NCI-H2029 (cell line): ENCODE measurements at places on chromosomes 1 and 21.
A peak's percentile ranks its signal among the peaks of the same experiment; 100 is the strongest.

GRCh38 chr1:204464187-204464631, 30.4 kb downstream of the PIK3C2B start:
- DNase-seq = no peak

- no peak for DNase-seq
Measured at GRCh38 chr21:37341254-37341960, 25.2 kb upstream of the DYRK1A start.

DNA sequence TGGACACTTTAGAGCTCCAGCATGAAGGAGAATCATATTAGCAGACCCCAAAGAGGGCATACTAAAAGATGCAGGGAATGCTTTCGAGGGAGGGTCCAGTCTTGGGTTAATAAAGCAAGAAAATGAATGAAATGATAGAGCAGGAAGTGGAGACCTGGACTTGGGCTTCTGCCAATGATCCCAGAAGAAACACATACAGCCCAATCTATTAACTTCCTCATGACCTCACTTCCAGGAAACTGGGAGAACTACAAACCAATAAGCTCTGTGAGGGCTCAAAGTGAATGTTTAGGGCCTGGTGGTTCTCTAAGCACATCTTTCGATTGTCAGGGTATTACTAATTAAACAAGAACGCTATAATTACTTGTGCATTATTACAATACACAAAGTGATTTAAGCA, 53.6 kb upstream of the SSX2IP start:
- DNase-seq = no peak

DNA sequence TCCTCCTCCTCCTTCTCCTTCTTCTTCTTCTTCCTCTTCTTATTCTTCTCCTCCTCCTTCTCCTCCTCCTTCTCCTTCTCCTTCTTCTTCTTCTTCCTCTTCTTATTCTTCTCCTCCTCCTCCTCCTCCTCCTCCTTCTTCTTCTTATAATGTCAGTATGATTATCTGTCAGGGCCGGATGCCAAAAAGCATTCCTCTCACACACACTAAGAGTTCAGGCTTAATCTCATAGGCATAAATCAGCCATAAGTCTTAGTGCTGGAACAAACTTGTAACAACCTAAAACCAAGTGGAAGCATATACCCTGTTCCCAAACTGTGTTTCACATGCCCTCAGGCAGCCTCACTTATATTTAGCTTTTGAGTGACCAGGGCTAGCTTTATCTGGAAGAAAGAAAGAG, 240.3 kb downstream of the LMX1A start:
- no peak for DNase-seq

DNA sequence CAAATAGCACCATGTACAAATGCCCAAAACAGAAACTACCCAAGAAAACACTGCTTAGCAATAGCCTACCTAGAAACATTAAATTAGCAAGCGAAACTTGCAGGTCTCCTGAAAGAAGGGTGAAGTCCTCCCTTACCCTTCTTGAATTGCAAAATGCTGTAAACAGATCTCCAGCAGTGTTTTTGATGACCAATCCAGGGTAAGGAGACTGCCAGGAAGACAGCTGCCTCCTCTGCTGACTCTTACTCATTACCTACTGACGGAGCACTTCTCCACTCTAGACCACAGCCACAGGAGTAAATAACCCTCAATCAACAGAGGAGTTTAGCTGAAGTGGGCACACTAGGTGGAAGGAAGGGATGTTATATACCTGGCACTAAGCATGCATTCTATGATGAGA, 32.2 kb upstream of the GADD45A start:
- DNase-seq = peak; percentile 80

GRCh38 chr1:170872663-170873062, 62.7 kb upstream of the MROH9 start:
- no peak for DNase-seq

DNA sequence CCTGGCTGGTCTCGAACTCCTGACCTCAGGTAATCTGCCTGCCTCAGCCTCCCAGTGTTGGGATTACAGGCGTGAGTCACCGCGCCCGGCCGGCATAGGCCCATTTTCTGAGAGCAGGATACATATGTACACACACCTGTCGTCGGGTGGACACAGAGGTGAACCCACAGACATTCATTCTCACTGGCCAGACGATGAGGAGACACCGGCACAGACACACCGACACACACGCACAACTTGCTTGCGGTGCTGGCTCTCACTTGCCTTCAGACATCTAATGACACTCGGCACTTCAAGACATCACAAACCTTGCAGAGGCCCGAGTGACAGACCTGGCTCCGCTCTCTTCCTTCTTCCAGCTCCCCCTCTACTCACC, 579 bp downstream of the PTCH2 start:
- DNase-seq = no peak

GRCh38 chr1:3121401-3122210, 52.6 kb downstream of the PRDM16 start:
- no peak for DNase-seq

DNA sequence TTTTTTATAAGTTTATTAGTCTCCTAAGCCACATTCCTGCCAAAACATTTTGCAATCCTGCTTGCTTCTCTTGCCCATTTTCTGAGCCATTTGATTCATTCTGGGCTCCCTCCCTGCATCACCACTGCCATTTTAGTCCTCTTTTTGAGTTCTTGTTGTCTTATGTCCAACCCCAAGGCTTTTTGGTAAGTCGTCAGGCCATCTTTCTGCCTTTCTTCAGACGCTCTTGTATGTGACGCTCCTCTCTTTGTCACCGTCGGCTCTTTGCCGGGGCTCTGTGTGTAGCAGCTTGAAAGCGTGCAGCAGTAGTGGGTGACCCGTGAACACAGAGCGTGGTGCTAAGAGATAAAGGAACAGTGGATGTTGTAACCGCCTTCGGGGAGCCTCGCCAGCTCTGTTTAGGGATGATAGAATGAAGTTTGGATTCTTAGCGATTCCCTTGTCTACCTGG, 14.6 kb downstream of the HUNK start:
- DNase-seq = no peak

GRCh38 chr1:245440922-245441321, 286.1 kb downstream of the KIF26B start:
- no peak for DNase-seq

DNA sequence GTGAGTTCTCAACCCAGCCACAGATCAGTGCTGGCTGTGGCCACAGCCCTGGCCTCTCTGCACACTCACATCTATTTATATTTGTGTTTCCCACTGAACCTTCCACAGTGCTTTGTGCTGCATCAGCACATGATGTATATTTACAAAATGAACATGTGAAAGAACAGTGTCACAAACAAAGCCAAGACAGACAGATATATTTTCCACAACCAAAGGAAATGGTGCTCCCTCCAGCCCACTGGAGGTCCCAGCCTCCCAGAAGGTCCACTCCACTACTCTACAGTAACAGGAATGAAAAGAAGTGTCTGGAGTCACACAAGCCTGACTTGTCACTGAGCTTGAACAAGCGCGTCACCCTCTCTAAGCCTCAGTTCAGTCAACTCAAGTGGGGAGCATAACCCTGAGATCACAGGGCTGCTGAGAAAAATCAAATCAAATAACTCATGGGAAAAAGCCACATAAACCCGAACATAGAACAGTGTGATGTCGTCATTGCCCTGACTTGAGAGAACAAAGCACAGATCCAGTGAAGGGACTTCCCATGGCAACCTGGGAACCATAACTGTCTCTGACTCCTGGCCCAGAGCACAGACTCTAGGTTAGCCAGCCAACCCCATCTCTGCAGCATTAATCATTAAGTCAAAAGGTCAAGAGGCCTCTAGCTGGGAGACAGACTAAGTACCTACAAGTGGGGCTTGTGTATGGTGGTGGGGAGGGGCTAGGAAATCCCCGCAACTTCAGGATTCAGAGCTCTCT, 121.2 kb downstream of the TRABD2B start:
- peak; percentile 92 for DNase-seq

DNA sequence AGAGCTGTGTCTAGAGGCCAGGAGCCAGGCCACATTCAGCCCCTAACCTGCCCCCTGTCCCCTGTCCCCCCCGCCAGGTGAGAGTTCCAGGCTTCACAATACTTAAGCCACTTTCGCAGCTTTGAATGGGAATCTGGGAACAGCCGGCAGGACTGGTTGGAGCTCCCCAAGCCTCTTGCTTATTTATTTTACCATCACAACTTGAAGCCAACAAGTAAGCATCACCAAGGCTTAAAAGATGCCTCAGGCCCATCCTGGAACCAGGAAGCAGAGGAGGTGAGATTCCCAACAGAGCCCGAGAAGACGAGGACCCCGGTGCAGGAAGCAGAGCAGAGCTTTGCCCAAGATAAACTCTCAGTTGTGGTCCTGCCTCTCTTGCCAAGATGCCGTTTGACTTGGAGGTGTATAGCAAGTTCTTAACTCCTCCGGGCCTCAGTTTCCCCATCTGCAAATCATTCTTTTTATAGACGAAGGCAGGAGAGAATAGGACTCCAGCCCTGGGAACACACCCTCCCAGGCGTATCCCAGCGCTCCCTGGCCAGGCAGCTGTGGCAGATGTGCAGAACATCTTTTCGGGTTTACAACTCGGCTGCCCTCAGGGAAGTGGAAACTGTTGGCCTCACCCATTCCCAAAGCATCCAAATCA, 66.8 kb upstream of the SLC25A33 start:
- no peak for DNase-seq

- no peak for DNase-seq
Measured at GRCh38 chr1:209062863-209063262, 520.7 kb upstream of the CAMK1G start.

- no peak for DNase-seq
Measured at GRCh38 chr1:178461104-178461503, 35.7 kb downstream of the CLEC20A start.

- no peak for DNase-seq
Measured at GRCh38 chr1:110645211-110645610, 29.5 kb downstream of the KCNA3 start.

GRCh38 chr1:201021630-201022492, 1.7 kb downstream of the KIF21B start:
- no peak for DNase-seq

- no peak for DNase-seq
Measured at GRCh38 chr1:2197707-2198165, 3.2 kb upstream of the FAAP20 start.

DNA sequence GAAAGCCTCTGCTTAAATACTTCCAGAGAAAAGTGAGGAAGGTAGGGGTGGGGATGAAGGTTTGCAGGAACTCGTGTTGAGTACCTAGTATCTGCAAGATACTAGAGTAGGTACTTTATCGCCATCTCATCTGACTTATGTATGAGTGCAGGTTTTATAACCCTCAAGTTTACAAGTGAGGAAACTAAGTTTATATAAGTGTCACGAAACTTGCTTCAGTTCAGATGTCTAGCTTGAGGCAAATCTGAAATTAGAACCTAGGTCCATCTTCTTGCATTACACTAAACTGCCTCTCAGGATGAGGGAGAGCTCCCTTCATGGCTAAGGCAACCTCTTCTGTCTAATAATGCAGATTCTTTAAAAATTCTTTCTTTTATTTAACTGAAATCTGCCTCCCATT, 43.5 kb downstream of the NFIA start:
- DNase-seq = no peak

GRCh38 chr1:46171351-46171750, 3.5 kb upstream of the TSPAN1 start:
- no peak for DNase-seq

DNA sequence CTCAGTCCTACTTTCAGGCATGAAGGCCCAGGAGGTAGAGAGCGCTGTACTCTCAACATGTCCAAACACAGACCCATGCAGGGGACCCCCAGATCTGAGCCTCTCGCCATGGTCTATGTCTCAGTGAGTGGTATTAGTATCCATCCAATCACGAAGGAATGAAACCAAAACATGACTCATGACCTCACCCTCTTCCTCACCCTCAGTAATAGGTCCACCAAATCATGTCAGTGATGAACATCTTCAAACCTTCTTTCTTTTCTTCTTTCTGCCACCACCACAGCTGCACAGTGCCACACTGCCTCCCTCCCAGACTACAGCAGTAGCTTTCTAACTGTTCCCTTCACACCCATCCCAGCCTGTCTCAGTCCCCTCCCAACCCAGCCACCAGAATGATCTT, 16.8 kb downstream of the C1orf116 start:
- no peak for DNase-seq

DNA sequence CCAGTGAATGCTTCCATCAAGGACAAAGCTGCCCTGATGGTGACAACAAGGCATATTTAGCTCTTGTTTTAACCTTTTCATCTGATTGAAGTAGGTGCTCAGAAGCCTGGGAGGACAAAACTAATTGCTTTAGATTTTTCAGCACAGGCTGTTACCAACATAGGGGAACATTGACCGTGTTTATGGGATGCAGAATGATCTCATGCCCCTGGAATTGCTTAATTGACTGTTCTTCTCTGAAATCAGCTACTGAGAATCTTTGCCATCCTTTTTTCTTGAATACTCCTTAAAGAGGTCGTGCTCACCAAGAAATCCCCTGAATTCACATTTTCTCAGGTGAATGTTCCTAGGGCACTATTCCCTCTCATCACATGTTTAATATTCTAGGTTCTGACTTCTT, 95.9 kb upstream of the CCDC190 start:
- DNase-seq = no peak

DNA sequence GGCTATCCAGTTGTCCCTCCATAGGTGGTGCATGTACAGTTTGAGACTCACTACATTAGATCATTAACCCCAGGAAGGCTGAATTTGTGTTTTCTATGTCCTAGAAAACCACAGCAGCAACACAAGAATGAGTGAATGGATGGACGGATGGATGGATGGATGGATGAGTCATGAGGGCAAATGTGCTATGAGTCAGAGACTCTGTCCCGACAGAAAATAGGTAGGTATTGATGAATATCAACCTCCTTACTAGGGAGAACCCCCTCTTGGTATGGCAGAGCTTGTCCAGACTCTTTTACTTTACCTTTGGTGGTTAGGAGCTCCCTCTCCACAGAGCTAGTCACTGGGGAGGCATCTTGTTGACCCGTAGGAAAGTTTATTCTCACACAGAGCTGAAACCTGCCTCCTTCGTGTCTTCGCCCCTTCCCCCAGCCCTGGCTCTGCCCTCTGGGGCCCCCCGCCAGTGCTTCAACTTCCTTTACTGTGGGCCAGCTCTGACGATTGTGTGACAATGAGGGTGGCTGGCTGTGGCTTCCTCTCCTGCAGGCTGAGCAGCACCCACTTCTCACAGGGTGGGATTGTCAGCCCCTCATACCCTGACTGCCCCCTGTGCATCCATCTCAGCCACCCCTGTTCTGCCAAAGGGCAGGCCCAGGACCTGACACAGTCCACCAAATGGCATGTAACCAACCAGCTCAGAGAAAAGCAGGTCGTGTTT, 145.2 kb downstream of the FOXD2 start:
- DNase-seq = no peak
